ENCODE measurements at places on chromosomes 13 and 19.

DNA sequence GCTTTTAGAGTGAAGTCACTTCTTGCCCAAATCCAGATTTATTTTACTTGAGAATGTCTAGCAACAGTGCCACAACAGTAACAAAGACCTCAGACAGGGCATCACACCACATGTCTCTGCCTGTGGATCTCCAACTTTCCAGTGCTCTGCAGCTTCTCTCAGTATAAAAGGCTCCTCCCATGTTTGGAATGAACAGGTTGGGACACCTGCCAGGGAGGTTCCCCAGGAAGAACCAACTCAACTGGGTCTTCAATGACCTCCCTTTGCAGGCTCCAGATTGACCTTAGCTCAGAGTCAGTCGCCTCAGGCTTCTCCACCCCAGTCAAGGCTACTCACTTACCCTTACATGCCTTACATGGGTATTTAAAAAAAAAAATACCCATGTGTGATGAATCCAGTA lies 3.4 kb downstream of the ZNF823 start:
- DNase-seq: no peak

DNA sequence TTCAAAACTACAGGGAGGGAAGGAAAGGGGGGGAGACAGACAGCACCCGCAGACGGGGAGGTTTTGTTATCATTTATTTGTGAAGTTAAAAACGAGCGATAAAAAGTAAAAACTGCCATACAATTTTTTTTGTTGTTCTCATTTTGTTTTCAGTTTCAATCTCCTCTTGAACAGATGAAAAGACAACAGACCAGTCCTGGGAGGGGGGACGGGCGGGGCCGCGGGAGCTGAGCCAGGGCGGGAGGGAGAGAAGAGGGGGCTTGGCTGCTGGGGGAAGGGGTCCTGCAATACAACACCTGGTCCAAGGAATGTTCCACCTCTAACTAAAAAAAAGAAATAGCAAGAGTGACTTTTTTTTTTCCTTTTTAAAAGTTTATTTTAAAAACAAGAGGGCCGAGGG lies 11.3 kb downstream of the KHSRP start:
- no peak for DNase-seq

DNA sequence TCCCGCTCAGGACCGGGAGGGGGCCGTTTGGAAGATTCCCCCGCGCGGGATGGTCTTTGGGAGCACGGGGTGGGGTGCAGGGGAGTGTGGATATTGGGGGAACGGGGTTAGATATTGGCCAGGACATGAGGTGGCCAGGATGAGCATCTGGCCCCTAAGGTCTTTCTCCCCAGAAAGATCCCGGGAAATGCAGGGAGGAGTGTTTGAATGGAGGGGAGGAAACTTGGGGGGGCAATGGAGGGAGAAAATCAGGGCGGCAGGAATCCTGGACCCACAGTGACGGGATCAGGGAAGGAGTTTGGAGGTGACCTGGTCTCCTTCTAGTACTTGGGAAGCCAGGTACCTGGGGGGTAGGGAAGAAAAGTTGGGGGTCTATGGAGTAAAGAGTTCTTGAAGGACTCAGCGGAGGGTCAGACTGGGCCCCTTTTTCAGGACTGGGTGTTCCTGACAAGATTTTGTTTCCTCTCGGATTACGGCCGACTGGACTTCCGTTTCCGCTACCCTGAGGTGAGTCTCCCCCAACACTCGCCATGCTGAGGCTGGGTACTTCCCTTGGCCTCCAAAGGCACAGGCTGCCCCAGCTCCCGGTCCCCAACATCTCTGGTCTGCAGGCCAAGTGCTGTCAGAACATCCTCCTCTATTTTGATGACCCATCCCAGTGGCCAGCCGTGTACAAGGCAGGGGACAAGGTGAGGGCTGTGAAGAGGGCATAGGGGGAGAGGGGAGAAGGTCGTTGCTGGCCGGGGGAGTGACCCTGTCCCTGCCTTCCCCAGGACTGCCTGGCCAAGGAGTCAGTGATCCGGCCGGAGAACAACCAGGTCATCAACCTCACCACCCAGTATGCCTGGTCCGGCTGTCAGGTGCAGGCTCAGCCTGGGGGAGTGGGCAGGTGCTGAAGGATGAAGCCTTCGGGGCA lies 989 bp downstream of the TMEM145 start:
- DNase-seq: no peak

DNA sequence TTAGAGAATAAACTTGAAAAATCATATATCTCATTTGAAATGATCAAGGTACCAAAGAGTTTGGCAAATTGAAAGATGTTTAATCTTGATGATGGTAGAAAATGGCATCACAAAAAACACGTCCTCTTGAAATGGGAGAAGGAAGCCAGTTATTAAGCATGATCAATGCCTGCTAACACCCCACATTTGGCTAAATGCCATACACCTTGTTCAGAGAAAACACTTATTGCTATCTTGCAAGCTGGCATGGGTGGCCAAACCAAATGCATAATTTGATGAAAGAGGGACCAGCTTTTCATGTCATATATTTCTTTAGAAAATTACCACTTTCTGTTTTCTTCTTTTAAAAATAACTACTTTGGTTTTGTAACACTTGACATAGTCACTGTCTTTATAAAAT lies 141.3 kb downstream of the ZAR1L start:
- DNase-seq: no peak

DNA sequence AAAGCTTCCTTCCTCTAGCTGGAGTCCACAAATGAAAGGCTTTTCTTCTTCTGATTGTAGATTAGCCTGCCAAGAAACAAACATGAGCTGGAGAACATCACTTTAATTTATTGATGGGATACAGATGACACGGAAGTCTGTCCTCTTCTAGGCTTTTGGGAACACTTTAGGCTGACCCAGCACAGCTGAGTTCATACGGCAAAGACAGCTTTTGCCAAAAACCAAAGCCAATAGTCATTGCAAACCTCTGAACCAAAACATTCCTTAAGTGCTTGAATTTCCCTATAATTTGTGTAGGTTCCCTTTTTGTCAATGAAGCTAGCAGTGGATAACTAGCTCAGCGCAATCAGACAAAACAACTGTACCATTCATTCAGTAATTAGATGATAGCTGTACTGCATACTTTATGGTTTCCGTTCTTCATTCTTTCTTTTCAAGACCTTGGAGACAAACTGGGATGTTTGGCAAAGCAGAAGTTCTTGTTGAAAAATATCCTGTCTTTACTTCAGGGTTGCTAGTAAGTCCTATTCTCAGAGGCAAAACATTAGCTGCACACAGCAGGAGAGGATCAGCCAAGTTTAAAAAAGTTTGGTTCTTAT lies 95.7 kb upstream of the SPRY2 start:
- DNase-seq: no peak

DNA sequence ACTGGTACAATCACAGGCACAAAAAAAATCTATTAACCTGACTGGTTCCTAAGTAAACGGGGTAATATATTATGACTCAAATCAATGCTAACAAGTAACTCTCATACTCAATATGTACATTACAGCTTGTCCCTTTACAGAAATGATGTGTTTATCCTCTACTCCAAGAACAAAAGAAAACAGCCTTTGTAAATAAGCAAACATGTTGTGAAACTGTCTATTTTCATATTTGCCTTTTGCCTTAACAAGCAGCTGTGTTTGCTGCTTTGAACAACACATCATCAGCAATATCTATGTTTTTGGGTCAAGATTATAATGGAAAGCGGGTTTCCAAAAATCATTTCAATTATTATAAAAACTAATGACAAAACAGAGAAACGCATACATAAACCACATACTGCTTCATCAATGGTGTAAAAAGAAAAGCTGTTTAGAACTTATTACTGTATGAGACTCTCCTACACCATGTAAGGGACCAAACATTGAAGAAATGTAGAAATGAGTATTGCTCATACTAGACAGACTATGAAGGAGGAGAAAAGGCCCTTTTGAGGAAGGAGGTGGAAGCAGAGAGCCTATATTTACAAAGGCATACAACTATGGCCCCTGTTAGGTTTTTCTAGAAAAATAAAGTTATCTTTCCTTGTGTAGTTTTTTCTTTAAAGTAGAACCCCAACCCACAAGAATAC lies 14.8 kb downstream of the TBC1D4 start:
- DNase-seq: no peak

DNA sequence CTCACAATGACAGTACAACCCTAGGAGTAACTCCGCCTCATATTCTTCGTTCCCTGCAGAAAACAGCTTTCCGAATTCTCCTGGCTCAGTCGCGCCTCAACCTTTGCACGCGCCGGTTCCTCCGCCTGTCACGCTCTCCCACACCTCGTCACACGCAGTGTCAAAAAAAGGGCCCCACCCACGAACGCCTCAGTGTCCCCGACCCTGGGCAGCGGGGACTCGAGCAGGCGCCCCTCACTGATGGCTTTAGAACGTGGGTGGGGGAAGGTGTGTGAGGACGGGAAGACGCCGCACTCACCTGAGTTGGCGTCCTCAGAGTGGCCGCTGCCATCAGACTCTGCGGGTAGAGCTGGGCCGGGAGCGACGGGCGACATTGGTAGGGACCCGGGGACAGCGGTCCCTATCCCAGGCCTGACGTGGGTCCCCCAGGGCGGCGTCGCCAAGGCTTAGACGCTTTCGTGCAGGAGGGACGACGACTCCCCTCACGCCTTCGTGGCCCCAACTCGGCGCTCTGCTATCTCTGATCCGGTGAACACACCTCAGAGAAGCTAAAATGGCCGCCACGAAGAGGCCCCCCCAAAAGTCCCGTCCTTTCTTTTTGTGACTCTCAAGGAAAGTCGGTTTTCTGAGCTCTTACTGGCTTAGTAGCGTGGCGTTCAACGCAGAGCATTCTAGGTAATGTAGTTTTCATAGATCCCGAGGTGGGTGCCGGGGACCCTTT lies at the start of gene ZNF154:
ZNF154 (minus strand) TSS at position 564 of the 721 bp plus-strand sequence; CDS start at position 331, 233 bp downstream.
- no peak for DNase-seq

DNA sequence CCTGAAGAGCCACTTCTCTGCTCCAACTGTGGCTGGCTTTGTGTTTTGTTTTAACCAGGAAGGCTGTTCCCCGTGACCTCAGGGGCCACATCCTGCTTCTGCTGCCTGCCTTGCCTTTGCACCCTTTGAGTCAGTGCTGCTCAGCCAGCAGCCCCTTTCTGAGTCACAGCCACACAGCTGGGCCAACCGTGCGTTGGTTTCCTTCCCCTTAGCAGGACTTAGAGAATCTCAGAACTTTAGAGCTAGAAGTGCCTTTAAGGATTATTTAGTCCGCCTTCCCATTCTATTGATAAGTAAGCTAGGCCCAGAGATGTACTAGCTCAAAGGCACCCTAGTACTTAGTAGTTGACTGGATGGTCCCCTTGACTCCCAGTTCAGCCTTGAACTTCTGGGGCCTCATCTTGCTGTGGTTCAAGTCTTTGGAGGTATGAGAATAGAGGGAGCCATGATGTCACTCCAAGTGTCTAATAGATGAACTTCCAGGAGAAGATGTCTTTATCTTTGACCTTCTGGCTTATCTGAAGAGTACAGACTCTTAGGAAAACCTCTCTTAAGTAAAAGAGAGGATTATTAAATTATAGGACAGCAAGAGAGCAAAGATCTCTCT lies 8.0 kb downstream of the RGCC start:
- no peak for DNase-seq

- no peak for DNase-seq
These were observed 66.1 kb upstream of the DIAPH3 start for GRCh38 chr13:60229708-60230272.

DNA sequence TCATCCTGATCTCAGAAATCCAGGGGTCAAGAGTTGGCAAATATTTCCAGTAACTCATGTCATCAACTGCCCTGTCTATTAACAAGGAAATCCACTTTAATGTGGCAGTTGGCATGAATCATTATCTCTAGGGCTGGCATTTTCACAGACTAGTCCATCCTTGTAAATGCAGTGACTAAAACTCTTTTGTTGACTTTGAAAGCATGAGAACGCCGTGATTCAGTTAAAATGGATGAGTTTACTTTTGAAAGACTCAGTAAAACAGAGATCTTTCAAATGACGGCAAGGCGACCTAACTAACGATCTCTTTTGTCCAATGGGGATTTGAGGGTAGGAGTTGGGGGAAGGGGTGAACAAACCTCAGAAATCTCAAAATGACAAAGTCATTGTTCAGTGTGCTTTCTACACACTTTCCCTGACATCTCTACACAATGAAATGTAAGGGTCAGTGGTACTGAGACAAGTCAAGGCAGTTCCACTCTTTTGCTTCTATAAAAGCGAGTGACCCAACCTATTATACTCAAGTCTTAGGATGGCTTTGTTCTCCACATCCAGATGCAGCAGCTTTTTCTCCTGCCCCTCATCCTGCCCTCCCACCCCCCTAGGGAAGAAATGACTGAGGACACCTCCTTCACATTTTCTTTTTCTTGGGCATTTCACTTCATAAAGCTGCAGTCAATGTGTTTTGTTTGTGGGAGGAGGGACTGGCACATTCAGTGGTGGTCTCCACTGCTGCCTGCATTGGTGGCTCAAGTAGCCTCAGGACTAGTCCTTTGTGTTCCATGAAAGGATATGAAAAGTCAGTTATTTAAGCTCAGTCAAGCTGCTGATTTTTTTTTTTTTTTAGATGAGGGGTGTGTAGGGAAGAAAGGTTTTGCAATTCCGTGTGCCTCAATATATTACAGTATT lies 200.5 kb downstream of the ABCC4 start:
- DNase-seq: no peak

Measured in NCI-H187 (cell line).